ENCODE measurements at places on chromosomes 6 and 20. TPM values are rescaled to one million over a fixed set of nuclear protein-coding genes. Genes with fewer than 3 reads are reported as not detected.

GRCh38 chr6:10970731-10971130 lies 73.4 kb downstream of the ELOVL2 start:
- no peaks in the 10 kb centered on the region for H3K4me1 ChIP-seq
- no peak overlapping the region for H3K27ac ChIP-seq
- no peak overlapping the region for H3K4me3 ChIP-seq
- DNase-seq, result no peak

GRCh38 chr20:21174516-21175239 lies 48.8 kb downstream of the KIZ start:
- H3K4me3 ChIP-seq, result no peak overlapping the region
- H3K4me1 ChIP-seq, result no peaks in the 10 kb centered on the region
- no peak overlapping the region for H3K27ac ChIP-seq
- DNase-seq, result no peak
- H3K36me3 ChIP-seq, result no peaks in the 10 kb centered on the region

- no peaks in the 10 kb centered on the region for H3K27me3 ChIP-seq
- H3K4me1 ChIP-seq, result no peaks in the 10 kb centered on the region
- DNase-seq, result no peak
Observed at GRCh38 chr20:34237942-34238341, 3.3 kb upstream of the ASIP start.

GRCh38 chr6:129508477-129509145 lies 201.4 kb downstream of the ARHGAP18 start:
- peaks cover 4% of the 10 kb centered on the region for H3K36me3 ChIP-seq
- H3K4me3 ChIP-seq, result no peak overlapping the region
- H3K4me1 ChIP-seq, result peaks cover 9% of the 10 kb centered on the region
- H3K27me3 ChIP-seq, result no peaks in the 10 kb centered on the region

DNA sequence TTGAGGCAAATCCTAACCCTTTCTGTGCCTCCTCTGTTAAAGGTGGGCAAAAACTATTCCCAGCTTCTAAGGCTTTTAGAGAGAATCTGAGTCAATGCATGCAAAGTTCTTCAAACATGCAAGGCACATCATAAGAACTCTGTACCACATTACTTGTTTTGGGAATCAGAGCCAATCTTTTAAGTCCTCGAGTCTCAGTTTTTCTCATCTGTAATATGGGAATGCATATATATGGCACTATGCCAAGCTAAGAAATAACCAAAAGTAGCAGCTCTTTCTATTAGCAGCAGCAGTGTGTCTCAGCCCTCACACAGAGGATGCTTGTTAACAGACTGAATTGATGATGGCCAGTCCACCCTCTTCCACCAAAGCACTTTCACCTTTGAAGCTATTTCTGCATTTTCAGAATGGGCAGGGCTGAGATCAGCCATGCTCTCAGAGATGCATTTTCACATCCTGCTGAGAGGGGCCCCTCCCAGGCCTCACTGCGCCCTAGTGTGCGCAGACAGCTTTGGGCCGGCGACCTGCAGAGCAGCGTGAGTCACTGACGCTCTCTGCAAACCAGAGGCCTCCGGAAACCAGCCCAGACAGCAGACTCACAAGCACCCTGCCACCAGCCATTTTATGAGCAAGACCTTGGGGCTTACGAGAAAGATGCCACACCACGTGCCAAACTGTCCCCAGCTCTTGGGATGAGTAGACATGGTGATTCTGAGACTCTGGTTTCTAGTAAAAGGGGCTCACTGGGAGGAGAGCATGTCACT lies 138.0 kb downstream of the NFATC2 start:
- no peak for DNase-seq
- no peak overlapping the region for H3K27ac ChIP-seq
- H3K36me3 ChIP-seq, result no peaks in the 10 kb centered on the region
- no peaks in the 10 kb centered on the region for H3K27me3 ChIP-seq

DNA sequence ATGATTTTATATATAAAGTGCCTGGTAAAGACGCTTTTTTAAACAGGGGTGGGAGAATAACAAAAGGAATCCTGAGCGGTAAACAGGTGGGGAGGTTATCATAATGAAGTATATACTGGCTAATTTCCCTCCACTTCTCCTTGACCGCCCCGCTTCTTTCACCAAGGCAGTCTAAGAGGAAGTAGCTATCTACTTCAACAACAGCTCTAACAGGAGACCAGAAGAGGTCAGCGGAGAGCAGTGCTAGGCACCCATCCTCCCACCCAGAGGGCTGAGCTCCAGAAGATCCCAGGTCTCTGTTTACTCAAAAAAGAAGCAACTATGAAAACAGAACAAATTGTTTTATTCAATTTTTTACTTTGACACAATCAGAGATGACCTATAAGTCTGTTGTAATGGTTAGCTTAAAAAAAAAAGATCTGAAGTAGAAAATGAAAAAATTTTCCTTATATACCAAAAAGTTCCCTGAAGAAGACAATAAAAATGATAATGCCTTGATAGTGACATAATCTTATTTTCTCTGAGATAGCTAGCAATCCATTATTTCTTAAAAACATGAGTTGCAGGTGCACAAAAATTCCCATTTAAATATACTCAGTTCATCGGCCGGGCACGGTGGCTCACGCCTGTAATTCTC lies 141.1 kb downstream of the PDSS2 start:
- H3K27me3 ChIP-seq, result no peaks in the 10 kb centered on the region
- no peaks in the 10 kb centered on the region for H3K4me1 ChIP-seq
- DNase-seq, result peak; percentile 26
- no peak overlapping the region for H3K4me3 ChIP-seq
- no peaks in the 10 kb centered on the region for H3K36me3 ChIP-seq
- no peak overlapping the region for H3K27ac ChIP-seq

DNA sequence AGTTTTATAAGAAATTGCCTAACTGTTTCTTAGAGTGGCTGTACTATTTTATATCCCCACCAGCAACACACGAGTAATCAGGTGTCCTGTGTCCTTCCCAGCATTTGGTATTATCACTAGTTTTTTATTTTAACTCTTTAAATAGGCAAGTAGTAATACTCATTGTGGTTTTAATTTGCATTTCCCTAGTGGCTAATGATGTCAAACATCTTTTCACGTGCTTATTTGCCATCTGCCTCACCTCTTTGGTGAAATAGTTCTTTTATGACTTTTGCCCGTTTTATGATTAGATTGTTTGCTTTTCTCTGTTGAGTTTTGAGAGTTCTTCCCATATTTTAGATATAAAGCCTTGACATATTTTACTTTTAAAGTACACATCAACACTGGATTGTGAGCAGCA lies 57.8 kb downstream of the GCLC start:
- H3K4me3 ChIP-seq, result no peak overlapping the region
- no peaks in the 10 kb centered on the region for H3K4me1 ChIP-seq
- H3K27ac ChIP-seq, result no peak overlapping the region

The CRISP3 gene
- total RNA-seq, result not detected

The DAAM2 gene
- not detected for total RNA-seq

The MAD2L1BP gene
- total RNA-seq, result 36.6 TPM

The HLA-DMA gene
- 12.1 TPM for total RNA-seq

Data from HCT116 (cell line).